Stimulated activated CD8-positive, alpha-beta memory T cell treated with anti-CD3 and anti-CD28 coated beads, Interleukin-15, amount 100 ng/mL, for 48 hours (primary cell): ENCODE measurements at places on chromosomes 3 and 15.

DNA sequence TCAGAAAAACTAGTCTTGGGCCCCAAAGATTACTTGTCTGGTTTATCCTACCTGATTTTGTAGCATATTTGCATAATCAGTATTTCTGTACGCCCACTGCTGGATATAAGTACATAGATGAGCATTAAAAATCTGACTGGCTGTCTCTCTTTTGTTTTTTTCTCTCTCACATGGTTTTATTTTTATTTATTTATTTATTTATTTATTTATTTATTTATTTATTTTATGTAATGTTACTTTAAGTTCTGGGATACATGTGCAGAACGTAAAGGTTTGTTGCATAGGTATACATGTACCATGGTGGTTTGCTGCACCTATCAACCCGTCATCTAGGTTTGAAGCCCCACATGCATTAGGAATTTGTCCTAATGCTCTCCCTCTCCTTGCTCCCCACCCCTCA lies 31.9 kb downstream of the C2CD4B start:
- no peak for DNase-seq

- no peak for DNase-seq
These were observed 9.1 kb upstream of the HDAC11 start for GRCh38 chr3:13470894-13471574.

GRCh38 chr3:189121092-189121491 lies 50.7 kb upstream of the TPRG1 start:
- no peak for DNase-seq

- DNase-seq = no peak
These were observed 88.0 kb downstream of the EDEM1 start for GRCh38 chr3:5275529-5275928.
